ENCODE measurements at places on chromosomes 13 and 19.

GRCh38 chr13:85982102-85982501, 182.9 kb upstream of the SLITRK6 start:
- no peak for DNase-seq

GRCh38 chr19:23783636-23784035, 24.9 kb upstream of the ZNF681 start:
- no peak for DNase-seq

DNA sequence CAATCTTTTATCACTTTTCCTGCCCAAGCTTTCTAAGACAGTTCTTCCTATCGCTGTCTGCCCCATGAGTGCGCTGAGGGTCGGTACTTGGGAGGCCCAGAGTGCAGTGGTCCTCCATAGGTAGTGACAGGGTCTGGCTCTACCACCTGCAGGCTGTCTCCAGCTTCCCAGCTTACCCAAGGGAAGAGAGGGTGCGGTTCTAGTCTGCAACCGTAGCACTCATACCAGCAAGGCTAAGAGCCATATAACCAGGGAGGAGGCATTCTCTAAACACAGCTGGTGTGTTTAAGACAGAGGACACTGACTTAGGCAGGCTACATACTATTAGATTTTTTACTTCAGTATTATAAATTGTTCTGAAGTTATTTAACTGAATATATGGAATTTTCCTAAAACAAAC, 8.2 kb downstream of the PROZ start:
- no peak for DNase-seq

- DNase-seq, result no peak
Observed at GRCh38 chr13:96519380-96519779, 429.5 kb downstream of the HS6ST3 start.

DNA sequence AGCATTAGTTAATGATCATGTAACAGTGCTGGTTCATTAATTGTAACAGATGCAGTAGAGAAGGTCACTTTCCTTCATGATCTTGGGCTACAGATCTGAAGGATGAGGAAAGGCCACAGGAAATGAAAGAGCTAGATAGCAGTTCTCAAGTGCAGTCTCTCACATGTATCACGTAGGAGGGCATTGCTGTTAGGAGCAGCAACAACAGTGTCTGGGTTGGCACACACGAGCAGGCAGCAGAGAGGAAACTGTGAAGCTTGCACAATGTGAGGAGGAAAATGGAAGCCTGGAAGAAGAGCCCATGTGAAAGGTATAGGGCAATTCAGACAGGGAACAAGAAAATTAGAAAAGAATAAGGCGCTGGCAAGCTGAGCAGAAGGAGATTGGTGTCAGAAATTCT, 1741.5 kb downstream of the PCDH9 start:
- DNase-seq, result no peak

GRCh38 chr19:35451338-35452096, 3.5 kb downstream of the FFAR2 start:
- no peak for DNase-seq

DNA sequence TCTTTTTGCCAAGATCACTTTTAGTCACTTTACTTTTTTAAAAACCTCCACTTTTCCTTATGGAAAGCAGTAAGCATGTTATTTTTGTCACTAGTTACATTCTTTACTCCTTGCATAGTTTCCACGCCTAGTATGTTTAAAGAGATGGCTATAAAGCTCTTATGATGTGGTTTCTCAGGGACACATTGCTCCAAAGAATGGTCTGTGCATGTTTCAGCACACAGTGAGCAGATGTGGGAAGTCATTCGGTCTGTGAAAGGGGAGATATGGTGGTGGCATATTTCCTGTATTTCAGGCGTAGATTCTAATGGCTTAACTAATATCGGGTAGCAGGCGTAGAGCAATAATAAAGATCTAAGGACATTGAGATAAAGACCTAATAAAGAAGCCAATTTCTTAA, 180.7 kb downstream of the SLITRK6 start:
- DNase-seq, result no peak

DNA sequence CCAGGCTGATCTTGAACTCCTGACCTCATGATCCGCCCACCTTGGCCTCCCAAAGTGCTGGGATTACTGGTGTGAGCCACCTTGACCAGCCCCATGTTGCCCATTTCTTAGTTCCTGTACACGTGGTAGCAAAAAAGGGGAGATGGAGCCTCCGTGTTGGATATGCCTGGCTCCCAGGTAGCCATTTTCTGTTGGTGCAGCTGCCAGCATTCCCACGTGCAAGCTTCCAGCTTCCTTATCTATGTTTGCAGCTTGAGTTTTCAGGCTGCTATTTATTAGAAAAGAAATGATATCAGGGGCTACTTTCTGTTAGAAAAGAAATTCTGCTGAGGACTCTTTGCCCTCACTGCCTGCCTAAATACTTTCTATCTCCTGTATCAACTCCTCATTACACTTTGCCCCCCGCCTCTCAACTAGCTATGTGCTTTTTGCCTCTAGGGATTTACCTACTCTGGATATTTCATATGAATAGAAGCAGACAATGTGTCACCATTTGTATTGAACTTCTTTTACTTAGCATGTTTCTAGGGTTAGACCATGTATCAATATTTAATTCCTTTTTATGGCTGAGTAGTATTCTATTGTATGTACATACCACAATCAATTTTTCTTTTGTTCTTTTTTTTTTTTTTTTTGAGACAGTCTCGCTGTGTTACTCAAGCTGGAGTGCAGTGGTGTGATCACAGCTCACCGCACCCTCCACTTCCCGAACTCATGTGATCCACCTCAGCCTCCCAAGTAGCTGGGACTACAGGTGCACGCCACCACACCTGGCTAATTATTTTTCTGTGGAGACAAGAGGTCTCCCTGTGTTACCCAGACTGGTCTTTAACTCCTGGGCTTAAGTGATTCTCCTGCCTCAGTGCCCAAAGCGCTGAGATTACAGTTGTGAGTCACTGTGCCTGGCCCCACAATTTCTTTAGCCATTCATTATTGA, 3.4 kb upstream of the TMED1 start:
- no peak for DNase-seq

DNA sequence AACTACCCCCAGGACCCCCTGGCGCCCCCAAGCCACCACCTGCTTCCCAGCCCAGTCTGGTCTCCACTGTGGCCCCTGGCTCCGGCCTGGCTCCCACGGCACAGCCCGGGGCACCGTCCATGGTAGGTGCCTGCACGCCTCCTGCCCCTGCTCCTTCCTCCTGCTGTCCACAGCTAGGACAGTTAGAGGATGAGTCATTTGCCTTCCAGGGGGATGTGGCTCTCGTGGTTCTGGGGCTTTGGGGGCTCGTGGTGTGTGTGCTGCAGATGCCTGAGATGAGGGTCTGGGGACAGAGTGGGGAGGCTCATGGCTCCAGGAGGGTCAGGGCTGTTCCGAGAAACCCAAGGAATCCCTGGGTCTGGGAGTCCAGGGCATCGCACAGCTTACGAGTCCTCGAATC, 12.7 kb downstream of the MED25 start:
- no peak for DNase-seq
